ENCODE measurements at places on chromosomes 4 and X.

- DNase-seq: no peak
These were observed 13.9 kb downstream of the TMSB4X start for GRCh38 chrX:12988797-12989196.

GRCh38 chrX:123961268-123962005 is at the start of gene STAG2:
Gene STAG2 (plus strand): TSS chrX:123961706. CDS start chrX:124022628, 60,922 bp downstream.
- DNase-seq: peak; percentile 96

- DNase-seq: peak; percentile 46
These were observed 45.5 kb downstream of the VGLL1 start for GRCh38 chrX:136577552-136577951.

DNA sequence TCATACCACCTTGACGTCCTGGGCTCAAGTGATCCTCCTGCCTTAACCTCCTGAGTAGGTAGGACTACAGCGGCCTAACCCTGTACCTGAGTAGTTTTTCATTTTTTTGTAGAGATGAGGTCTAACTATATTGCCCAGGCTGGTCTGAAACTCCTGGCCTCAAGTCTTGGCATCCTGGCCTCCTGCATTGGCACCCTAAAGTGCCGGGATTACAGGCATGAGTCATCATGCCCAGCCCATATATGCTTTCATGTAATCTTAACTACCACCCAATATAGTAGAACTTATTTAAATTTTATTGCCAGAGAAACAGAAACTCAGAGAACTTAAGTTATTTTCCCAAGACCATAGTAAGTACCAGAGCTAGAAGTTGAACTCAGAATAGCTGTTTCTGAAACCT is 27.1 kb downstream of the AFM start:
- DNase-seq: no peak

GRCh38 chr4:147791341-147791740 is 59.5 kb downstream of the ARHGAP10 start:
- DNase-seq: no peak

GRCh38 chr4:76022677-76023076 is 620 bp downstream of the CXCL10 start:
- DNase-seq: no peak

DNA sequence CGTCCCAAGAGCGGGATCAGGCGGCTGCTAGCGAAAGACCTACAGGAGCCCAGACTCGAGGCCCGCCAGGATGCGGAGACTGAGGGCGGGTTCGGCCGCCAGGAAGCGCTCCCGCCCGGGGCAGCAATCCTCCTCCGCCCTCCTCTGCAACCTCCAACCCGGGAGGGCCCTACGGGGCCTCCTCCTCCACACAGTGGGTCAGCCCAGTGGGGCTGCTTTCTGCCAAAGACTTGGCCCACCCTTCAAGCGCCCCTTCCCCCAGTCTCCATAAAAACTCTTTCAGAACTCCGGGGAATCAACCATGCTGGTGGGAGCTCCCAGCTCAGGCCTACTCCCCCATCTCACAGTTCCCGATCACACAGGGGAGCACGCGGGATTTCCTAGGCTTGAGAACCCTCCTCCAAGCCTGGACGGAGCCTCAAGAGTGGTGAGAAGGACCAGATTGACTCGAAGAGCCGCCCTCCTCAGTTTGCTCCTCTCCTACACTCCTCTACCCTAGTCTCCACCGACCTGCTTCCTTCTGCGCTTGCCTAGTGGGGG is 77.5 kb downstream of the RLIM start:
- DNase-seq: no peak

- no peak for DNase-seq
These were observed 133.9 kb downstream of the CBR4 start for GRCh38 chr4:168876106-168876505.

- DNase-seq: no peak
These were observed 477.6 kb upstream of the INTU start for GRCh38 chr4:127155116-127155515.

GRCh38 chrX:34147345-34147744 is 15.2 kb upstream of the FAM47A start:
- DNase-seq: no peak

- DNase-seq: no peak
These were observed 25.3 kb downstream of the CLNK start for GRCh38 chr4:10659251-10659650.

GRCh38 chr4:159027535-159027934 is 75.3 kb upstream of the RAPGEF2 start:
- no peak for DNase-seq

DNA sequence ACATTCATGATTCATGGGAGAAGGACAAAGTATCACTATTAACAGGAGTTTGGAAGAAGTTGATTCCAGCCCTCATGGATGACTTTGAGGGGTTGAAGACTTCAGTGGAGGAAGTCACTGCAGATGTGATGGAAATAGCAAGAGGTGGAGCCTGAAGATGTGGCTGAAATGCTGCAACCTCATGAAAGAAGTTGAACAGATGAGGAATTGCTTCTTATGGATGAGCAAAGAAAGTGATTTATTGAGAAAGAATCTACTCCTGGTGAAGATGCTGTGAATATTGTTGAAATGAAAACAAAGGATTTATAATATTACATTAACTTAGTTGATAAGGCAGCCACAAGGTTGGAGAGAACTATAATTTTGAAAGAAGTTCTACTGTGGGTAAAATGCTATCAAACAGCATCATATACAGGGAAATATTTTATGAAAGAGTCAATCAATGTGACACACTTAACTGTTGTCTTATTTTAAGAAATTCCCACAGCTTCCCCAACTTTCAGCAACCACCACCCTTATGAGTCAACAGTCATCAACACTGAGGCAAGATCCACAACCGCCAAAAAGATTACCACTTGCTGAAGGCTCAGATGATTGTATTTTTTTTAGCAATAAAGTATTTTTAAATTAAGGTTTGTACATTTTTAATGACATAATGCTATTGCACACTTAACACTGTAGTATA is 302.6 kb downstream of the CBLL2 start:
- DNase-seq: no peak

GRCh38 chrX:71565474-71566041 is 12.7 kb upstream of the GCNA start:
- DNase-seq: no peak

GRCh38 chrX:99353412-99353811 is 1056.7 kb downstream of the PCDH19 start:
- DNase-seq: no peak

GRCh38 chrX:131607792-131608369 is 64.0 kb downstream of the OR13H1 start:
- DNase-seq: no peak

DNA sequence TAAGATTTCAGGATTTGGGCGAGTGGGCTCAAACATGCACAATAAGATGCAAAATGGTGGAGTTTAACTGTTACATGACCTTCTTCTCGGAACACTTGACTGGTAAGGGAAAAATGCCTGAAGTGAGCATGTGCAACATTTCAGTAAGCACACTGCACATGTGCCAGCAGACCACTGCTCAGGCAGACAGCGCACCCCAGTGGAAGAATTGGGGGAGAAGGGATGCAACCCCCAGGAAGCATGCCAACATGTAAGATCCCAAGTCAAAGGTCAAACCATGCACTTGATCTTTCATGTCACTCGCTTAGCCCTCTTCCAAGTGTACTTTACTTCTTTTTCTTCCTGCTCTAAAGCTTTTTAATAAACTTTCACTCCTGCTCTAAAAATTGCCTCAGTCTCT is 256.3 kb downstream of the CENPC start:
- DNase-seq: peak; percentile 76

GRCh38 chrX:51098046-51098445 is 187.5 kb downstream of the BMP15 start:
- no peak for DNase-seq

DNA sequence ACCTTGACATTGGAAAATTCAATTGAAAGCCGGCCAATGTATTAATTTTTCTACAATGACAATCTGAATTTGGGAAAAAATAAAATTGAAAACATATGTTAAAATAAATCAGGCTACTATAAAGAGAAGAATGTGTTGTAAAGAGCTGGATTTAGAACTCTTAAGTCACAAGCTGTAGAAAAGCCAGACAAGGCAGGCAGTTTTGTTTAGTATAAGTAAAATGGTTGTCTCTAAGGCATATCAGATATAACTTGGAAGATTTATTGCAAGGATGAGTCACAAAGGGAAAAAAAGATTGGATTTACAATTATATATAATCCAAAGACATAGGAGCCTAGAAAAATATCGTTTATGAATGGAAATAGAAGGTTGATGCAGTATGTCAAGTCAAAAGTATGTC is 549.1 kb upstream of the EPHA5 start:
- DNase-seq: no peak

- no peak for DNase-seq
These were observed 1438.1 kb upstream of the TENM3 start for GRCh38 chr4:180805101-180805500.

- no peak for DNase-seq
These were observed 55.4 kb upstream of the DHX15 start for GRCh38 chr4:24639714-24640113.

DNA sequence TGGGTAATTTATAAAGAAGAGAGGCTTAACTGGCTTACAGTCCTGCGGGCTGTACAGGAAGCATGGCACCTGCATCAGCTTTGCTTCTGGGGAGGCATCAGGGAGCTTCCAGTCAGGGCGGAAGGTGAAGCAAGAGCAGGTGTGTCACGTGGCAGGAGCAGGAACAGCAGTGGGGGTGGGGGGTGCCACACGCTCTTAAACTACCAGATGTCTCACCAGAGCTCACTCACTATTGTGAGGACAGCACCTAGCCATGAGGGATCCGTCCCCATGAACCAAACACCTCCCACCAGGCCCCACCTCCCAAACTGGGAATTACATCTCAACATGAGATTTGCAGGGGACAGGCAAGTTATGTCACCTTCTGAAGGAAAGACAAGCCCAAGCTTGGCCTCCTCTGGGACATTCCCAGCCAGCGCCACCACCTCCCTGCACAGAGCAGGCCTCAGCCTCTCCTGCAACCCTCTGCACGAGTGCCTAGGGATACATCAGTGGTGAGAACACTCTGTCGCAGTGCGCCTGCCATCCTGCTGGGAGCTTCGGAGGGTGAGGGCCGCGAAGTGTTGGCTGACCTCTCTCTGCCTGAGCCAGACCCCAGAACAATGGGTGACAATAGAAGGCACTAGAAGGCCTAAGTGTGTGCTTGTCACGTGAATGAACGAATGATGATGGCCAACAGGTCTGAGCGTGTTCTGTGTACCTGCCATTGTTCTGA is 244.3 kb downstream of the EVC2 start:
- no peak for DNase-seq

DNA sequence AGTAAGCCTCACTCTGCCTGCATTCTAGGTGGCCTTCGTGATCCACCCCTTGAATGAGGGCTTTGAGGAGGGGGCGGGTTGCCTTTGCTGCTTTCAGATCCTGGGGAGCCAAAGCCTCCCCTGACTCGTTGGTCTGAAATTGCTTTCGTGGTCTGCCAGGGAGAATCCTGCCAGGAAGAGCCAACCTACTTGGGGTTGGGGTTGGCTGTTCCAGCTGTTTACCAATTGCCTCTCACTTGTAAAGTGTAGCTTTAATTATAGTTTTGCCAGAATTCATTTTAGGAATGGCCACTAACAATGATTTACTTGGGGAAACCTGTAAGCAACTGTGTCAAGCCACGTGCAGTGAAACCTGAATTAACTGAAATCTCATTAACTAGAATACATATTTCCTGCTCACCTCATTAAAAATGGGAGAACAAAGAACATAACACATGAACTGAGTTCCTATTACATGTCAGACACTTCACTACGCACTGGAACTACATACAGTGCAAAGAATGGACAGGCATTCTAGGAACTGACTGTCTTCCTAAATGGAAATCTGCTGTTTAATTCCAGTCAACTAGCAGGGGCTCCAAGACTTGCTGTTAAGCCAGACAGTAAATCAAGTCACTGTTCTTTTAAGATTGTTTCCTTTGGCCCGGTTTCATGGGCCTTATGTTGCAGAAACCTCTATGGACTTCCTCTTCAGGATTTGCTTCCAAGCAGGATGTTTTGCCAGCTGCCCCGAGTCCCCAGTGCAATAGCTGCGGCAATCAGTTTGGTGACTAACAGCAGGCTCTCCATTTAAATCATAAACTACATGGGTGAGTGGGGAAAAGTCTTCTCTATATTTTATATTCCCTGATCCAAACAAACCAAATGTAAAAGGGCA is 16.4 kb upstream of the NKRF start:
- DNase-seq: no peak

- no peak for DNase-seq
These were observed 17.5 kb downstream of the PALLD start for GRCh38 chr4:168514249-168514852.

- DNase-seq: no peak
These were observed 262.2 kb upstream of the INTU start for GRCh38 chr4:127370604-127371003.

DNA sequence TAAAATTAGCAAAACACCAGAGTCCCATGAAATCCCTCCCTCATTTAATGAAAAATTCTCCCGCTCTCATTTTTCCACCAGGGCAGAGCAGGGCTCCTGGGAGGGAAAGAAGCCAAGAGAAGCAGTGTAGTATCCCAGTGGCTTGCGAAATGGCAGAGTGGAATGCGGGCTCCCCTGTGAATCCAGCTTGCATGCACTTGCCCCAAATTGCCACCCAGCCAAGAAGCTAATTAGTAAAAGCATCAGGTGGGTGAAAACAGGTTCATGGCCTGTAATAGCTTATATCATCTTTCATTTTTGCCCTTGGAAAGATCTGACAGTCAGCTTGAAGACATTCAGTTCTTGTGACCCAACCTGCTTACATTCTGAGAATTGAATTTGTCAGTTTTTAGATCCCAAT is 10.1 kb downstream of the AMOT start:
- DNase-seq: no peak

DNA sequence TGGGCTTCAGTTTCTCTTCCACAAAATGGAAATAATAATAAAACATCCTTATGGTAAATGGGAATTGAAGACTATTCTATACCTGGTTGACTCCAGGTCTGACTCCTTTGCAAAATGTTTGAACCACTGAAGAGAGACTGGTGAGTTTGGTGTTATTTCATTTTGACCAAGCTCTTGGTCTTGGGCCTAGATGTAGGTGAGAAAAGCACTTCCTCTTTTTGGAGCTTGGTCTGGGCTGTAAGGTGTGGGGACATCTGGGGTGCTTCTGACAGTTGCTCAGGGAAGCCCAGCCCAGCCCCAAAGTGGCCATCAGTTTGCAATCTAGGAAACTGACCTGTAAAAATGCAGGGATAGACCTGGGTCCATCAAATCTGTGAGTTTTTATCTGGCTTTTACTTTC is 26.8 kb upstream of the SOD3 start:
- no peak for DNase-seq

DNA sequence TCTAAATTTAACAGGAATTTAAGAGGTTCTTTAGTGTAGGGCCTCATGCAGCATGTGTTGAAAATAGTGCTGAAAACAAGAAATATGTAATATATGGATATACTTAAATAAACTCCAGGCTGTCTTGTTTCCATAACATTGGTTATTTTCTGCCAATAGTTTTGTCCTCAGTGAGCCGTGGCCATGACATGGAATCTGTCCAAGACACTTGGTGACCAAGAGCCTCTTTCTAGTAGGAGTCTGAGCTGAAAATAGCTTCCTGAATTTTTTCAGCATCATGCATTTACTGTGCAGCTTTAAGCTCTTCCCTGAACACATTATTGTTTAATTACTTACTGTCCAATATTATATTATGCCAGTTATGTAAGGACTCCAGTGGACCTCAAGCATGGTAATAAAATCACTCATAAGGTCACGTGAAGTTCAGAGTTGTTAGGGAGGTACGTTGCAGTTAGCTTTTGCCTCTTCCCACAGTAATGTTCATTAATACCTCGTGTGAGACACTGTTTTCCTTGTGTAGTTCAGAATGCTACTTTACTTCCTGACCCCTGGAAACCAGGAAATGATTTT is 488.2 kb downstream of the GRID2 start:
- DNase-seq: no peak
